ENCODE measurements at places on chromosomes 2 and 18.

DNA sequence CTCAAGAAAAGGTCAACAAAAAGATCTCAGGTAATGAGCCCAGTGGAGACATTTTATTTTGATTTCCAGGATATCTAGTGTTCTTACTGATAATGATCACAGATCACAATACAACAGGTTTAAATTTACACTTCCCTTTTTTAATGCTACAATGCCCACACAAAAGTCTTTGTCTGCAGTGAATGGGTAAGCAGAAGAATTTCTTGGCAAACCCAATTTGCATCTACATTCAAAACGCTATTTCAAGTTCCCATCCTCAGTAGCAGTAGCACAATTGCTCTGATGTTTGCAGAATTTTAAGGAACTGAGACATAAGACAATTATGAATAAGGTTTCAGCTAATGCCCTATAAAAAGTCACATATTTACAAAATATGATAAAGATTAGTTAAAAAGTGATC, 929.4 kb upstream of the PIK3C3 start:
- no peak for DNase-seq

GRCh38 chr2:233700028-233700635, 7.4 kb downstream of the UGT1A6 start:
- no peak for DNase-seq

- no peak for DNase-seq
Observed at GRCh38 chr18:419541-420175, 80.8 kb downstream of the COLEC12 start.

DNA sequence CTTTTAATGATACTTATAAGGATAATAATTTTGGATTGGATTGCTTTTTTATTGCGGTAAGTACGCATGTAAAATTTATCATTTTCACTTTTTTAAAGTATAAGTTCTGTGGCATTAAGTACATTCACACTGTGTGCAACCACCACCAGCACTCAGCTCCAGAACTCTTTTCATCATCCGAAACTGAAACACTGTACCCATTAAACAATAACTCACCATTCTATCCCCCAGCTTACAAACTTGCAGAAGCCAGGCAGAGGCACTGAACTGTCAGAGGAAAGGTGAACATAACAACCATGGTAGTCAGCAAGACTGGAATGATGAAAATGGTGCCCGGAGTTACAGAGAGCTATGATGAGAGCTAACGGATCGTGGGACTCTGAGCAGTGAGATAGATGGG, 465.9 kb downstream of the ADCYAP1 start:
- no peak for DNase-seq

- DNase-seq, result no peak
Observed at GRCh38 chr18:12543697-12544096, 114.2 kb downstream of the SPIRE1 start.

GRCh38 chr2:211333377-211333776, 777.0 kb downstream of the CPS1 start:
- no peak for DNase-seq

- no peak for DNase-seq
Observed at GRCh38 chr18:35508746-35509338, 11.1 kb upstream of the INO80C start.

DNA sequence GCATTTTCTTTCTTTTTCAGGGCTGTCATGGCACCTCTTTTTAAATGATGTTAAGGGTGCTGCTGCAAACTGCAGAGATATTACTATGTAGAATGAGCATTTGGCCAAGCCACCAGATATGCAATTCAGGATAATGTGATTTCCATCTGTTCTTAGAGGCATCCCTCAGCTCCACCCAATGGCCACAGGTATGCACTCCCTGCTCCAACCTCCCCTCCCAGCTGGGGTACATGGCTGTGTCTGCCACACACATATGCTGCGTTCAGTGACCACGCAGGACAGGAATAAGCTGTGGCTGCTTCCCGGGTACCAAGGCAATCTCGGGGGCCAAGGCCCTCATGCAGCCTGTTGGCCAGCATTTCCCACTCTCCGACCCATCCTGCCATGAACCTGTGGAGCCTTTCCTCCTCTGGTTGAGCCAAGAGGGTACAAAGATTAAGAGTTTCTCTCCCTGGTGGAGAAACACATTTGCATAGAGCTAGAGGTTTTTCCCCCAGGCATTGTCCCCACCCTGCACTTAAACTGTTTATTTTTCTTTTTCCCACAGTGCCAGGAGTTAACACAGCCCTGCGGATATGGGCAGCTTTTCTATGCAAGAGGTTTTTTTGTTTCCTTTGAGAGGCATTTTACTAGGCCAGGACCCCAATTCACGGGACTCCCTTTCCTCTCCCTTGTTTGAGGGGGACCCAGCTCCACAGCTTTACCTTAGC, 147.0 kb downstream of the GCA start:
- no peak for DNase-seq

GRCh38 chr2:181810823-181811695, 80.5 kb upstream of the ITPRID2 start:
- DNase-seq, result no peak

DNA sequence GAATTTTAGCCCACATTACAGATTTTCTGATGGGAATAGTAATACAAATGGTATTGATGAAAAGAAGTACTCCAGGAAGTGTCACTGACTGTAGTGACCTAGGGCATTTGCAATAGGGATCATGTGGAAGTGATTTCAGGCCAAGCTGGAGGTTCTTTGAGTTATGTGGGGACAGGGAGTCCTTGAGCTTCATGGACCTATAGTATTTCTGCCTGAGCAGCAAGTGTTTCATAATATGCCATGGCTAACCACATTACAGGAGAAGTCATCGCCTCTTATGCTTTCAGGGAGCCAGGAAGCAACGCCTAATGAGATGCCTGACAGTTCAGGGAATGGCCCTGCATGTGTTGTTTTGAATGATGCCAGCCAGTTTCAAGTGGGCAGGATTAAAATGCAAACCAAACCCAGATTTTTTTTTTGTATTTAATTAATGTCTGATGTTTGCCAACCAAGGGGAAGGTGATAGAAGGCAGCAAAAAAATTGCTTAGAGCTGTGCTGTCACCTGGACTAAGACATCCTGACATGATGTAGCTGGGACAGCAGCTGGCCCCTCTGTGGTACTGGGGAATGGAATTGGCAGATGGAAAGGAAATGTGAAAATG, 109.5 kb downstream of the RAPGEF4 start:
- DNase-seq, result no peak

GRCh38 chr18:25349926-25350487, 2.0 kb downstream of the ZNF521 start:
- no peak for DNase-seq

GRCh38 chr2:71807581-71808451, 339.8 kb downstream of the CYP26B1 start:
- no peak for DNase-seq

- no peak for DNase-seq
Observed at GRCh38 chr2:164831887-164832286, 9.7 kb downstream of the COBLL1 start.

DNA sequence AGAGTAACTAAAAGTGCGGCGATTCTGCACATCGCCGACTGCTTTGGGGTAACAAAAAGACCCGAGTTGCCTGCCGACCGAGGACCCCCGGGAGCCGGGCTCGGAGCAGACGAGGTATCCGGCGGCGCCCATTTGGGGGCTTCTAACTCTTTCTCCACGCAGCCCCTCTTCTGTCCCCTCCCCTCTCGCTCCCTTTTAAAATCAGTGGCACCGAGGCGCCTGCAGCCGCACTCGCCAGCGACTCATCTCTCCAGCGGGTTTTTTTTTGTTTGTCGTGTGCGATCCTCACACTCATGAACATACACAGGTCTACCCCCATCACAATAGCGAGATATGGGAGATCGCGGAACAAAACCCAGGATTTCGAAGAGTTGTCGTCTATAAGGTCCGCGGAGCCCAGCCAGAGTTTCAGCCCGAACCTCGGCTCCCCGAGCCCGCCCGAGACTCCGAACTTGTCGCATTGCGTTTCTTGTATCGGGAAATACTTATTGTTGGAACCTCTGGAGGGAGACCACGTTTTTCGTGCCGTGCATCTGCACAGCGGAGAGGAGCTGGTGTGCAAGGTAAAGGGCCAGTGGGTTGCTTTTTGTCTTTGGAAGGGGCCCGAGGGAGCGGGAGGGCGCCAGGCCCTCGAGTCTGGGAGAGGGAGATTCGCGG, 1.4 kb downstream of the TRIB2 start:
- DNase-seq, result no peak

DNA sequence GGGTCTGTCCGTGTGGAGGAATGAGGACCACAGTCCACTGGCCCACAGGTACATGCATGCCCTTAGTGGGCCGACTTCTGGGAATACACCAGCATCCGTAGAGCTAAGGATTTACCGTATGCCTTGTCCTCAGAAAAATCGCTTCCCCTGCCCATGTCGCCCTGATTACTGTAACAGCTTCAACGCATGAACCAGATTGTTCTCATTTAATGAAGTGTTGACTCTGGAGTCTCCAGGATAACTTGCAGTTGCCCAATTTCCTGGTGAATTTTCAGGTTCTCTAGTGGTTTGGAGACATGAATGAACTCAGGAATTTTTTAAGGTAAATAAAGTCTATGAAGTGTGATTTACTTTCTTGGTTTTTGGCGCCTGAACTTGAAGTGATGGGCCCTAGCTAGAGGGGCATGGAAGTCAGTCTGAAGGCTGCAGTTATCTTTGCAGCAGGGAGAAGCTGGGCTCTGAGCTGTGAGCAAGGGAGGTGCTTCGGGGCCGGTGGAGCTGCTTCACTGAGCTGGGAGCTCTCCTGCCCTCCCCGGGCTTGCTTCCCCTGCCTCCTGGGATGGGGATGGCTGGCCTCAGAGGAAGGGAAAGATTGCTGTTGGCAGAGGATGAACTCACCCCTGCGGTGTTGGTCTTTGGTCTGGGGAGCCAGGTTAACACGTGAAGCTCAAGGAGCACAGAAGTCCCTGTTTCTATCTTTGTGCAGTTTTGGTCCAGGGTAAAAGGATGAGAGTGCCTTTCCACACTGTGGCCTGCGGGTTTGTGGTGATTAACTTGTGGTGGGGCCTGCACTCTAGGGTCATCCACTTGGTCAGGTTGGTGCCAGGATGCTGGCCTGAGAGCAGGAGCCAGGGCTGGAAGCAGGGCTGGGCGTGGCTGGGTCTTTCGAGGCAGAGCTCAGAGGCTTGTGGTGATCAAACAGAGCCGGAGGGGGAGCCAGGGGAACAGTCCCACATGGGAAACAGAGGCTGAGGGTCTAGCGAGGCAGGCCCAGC, 28.1 kb downstream of the TCF7L1 start:
- no peak for DNase-seq

GRCh38 chr2:160453111-160453820, 40.3 kb downstream of the RBMS1 start:
- DNase-seq, result no peak

GRCh38 chr2:191170773-191171172, 20.0 kb upstream of the STAT4 start:
- no peak for DNase-seq

- DNase-seq, result no peak
Observed at GRCh38 chr2:75936311-75936710, 225.6 kb upstream of the GCFC2 start.

- no peak for DNase-seq
Observed at GRCh38 chr2:142596334-142597088, 281.0 kb upstream of the KYNU start.

DNA sequence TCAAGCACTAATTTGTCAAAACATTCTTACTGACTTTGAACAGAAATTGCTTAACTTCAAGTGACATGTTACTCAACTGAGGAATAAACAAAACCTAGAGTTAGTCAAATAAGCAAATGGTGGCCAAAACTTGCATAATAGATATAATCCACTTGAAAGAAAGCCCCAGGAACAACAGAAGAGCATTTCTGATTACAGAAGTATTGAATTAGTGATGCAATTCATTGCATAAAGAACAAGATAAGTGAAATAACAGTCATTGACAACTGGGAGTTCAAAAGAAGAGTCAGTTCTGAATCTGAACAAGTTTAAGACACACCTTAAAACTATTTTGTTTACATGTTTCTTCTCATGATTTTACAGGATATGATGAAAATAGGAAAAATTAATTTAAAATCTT, 30.8 kb downstream of the COBLL1 start:
- no peak for DNase-seq

GRCh38 chr2:208256192-208256782, 1.4 kb upstream of the IDH1 start:
- no peak for DNase-seq

DNA sequence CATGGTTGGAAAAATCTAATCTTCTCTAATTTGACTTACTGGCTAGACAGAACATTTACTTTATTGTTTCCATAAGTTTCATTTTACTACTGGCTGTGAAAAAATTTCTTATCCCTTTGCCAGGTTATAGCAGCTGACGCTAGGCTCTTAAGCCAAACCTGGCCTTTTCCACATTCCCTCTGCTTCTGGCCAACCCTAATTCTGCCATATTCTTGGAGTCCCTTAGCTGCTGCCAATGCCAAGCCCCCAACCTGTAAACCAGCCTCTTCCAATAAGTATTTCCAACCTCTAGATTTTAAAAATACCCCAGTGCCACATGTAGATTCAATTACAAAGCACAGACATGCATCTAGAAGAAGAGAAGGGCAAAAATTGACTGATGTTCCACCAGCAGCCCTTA, 452.3 kb upstream of the MEX3C start:
- DNase-seq, result no peak

GRCh38 chr2:223921204-223921603, 23.9 kb downstream of the WDFY1 start:
- no peak for DNase-seq

DNA sequence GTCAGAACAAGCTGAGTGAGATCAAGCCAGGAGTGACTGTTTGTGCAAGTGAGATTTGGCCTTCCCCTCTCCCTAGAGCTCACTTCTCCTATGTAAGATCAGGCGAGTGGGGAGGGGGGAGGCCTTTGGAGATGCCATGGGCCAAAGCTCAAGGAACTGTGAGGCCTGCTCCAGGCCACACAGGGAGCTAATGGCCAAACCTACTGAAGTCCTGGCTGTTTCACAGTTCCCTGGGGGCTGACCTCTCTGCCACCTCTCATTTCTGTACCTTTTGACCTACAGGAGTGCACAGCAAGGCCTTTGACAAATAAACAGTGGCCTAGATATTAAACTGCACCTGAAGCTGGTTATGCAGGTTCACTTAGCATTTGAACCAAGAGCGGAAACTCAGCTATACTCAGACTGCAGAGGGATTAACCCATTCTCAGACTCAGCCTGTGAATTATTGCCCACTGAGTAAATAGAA, 235.0 kb upstream of the NT5C1B start:
- DNase-seq, result no peak

- DNase-seq, result no peak
Observed at GRCh38 chr2:128949360-128949759, 630.7 kb upstream of the HS6ST1 start.

DNA sequence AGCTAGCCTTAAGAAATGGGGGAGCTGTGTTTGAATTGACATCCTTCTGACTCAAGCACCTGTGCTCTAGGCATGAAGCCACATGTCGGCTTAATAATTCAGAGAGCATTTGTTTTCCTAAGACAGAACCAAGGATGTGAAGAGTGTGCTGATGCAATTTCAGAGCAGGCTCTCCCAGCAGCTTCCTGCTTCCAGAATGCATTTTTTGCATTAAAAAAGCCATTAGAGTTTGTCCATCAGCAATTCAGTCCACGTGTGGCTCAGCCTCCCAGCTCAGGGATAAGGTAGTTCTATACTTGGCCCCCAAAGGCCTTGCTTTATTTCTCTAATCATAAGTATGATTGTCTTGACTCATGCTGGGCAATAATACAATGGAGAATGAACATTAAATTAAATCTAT, 37.7 kb downstream of the DOCK10 start:
- DNase-seq, result no peak

All from iPS DF 6.9 (cell line).